ENCODE measurements at places on chromosomes 2 and 18.

- no peak for DNase-seq
Observed at GRCh38 chr2:28607730-28608499, 112.1 kb downstream of the PLB1 start.

- no peak for DNase-seq
Observed at GRCh38 chr2:236552212-236552542, 17.4 kb upstream of the ACKR3 start.

- DNase-seq, result no peak
Observed at GRCh38 chr2:69945441-69945840, 16.0 kb downstream of the ASPRV1 start.

GRCh38 chr18:78521136-78521535 is 458.5 kb upstream of the SALL3 start:
- DNase-seq, result no peak

DNA sequence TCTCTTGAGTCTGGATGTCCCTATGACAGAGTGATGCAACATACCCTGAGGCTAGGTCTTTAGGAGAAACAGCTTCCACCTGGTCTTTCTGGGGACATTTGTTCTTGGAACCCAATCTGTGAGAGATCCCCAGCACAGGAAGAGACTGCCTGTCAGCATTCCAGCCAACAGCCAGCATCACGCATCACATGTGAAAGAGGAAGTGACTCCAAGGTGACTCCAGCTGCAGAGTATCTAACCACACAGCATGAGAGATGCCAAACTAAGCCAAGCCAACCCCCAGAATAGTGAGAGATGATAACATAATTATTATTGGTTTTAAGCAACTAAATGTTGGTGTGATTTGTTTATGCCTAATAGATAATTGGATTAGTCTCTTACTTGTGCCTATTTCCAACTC is 35.7 kb downstream of the C18orf63 start:
- no peak for DNase-seq

- no peak for DNase-seq
Observed at GRCh38 chr2:11703700-11704099, 33.7 kb upstream of the NTSR2 start.

DNA sequence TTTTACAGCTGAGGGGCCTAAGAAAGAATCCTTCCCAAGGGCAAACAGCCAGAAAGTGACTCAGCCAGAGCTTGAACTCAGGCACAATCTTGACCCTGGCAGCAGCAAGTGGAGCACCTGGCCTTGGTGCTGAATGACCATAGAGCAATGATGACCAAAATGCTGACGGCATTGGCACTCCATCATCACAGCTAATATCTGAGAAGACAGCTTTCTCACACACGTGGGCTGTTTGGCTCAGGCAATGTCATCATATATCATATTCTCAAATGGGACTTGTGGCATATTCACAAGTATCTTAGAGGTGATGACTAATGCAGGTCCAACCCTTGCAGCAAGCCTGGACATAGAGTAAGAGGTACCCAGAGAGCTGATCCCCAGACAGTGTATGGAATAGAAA is 443.9 kb upstream of the MYT1L start:
- no peak for DNase-seq
